HCEC 1CT (cell line): ENCODE measurements at places on chromosomes 16 and 17.

GRCh38 chr17:32852811-32853210, 24.1 kb downstream of the MYO1D start:
- DNase-seq, result no peak

- no peak for DNase-seq
These were observed 48.4 kb downstream of the SEC14L1 start for GRCh38 chr17:77189148-77189547.

DNA sequence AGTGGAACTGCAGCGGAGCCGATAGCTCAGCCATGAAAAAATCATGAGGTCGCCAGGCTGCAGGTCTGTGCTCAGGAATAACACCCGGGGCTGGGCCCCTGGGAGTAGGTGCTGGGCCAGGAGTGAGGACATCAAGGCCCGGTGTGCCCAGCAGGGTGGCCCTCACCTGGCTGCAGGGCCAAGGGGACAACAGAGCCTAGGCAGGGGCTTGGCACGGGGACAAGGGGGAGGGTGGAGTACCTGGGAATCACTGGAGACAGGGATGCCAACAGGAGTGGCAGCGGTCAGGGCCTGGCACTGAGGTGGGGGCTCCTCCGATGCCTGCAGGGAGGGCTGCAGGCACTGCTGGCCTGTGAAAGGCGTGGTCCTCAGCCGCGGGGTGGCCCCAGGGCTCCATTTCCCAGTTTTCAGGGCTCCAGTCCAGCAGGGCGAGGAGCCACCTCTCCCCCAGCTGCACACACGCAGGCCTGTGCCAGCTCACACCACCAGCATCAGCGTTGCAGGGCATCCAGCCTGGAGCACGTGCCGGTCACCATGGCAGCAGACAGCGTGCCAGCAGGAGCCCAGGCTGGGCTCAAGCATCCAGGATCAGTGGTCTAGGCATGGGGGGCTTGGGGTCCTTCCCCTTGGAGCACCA, 4.7 kb upstream of the FSCN2 start:
- DNase-seq, result no peak

- DNase-seq, result peak; percentile 24
These were observed 107.6 kb downstream of the SPECC1 start for GRCh38 chr17:20116683-20117309.

DNA sequence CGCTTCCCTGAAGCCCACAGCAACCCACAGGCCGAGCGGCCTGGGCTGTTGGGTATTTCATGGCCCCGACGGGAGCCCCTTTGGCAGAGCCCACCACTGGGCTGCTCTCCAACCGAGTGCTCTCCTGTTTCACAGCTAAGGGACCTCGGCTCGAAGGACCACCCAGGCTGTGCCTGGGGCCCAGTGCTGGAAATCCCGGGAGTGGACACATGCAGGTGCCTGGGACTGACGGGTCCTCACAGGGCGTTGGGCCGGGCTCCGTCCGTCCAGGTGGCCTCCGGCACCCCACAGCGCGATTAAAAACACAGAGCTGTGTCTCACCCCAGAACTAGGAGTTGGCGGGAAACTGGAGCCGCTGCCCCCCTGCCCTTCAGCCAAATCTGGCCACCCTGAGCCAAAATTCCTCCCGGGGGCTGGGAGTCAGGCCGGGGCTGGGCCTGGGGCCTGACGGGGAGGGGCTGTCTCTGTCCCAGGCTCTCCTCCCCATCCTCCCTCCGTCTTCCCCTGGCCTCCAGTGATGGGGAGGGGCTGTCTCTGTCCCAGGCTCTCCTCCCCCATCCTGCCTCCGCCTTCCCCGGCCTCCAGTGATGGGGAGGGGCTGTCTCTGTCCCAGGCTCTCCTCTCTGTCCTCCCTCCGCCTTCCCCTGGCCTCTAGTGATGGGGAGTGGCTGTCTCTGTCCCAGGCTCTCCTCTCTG, 14.1 kb downstream of the UTS2R start:
- DNase-seq, result no peak

DNA sequence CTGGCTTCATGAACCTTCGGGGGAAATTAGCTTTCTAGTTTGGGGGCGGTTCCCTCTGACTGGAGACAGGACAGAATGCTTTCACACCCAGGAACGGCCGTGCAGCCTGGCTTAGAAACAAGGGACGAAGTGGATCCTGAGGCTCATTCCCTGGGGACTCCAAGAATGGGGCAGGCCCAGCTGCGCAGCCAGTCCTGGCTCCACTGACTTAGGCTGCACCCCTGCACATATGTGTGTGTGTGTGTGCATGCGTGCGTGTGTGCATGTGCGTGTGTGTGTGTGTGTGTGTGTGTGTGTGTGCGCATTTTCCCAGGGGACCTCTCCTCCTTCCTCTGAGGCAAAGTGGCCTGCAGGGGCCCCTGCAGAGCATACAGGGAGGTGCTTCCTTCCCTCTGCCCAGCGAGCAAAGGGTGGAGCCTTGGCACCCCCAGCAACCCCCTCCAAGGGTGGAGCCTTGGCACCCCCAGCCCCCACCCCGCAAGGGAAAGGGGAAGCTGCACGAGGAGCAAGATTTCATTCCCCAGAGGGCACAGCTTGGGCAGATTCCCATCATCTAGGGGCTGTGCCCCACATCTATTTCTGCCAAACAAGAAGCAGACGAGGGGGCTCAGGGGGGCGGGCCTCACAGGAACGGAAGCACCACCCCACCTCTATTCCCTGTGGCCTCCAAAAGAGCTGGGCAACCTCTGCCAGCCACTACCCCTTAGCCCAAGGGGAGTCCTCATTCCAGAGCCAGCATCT, 97.6 kb upstream of the CBX4 start:
- DNase-seq, result no peak

DNA sequence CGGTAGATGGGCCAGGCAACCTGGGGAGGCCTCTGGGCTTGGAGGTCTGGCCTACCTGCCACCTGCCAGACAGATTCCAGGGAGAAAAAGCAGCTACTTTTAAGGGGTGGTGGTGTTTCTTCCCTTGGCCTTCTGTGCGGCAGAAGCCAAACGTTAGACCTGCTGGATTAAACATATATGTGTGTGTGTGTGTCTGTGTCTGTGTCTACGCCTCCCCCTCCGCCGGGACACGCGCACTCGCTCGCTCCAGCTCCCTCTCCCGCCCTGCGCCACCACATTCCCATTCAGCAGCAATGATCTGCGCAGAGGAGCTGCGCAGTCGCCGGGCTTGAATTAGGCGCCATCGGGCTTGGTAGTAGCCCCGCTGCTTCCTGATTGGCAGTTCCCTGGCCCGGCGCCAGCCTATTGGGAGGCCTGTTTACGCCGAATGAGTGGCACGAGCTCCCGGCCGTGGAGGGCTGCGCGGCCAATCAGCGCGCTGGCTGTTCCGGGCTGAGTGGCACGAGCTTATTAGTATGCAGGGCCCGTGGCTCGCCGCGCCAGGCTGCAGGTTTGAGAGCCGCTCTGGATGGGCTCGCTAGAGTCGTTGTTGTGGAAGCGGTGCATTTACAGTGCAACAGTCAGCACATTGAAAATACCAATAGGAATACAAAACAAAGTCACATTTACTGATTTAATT, at the start of gene BAHCC1:
BAHCC1 (plus strand) TSS at position 537 of the 679 bp plus-strand sequence. CDS start 4,283 bp downstream, outside the sequence.
- peak; percentile 100 for DNase-seq

DNA sequence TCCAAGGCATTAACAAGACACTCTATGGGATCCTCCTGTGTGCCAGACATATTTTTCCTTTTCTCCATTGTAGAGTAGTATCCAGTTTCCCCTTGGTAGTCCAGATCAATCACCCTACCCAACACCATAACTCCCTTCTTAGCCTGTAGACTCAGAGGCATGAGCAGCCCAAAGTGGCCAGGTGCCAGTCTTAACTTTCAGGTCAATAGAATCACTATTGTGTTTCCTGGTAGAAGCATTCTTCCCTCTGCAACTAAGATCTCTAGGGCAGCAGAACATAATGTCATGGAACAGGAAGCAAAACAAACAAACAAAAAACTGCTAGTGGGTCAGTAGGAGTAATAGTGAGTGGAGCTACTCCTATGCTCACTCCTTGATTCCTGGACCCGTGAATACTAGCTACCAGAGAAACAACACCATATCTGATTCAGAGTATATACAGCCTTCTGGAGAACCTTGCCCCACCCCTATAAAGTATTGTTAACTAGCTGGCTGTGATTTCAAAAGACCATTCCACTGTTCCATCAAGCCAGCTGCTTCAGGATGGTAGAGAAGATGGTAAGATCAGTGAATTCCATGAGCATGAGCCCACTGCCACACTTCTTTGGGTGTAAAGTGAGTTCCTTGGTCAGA, 11.2 kb upstream of the CLEC19A start:
- DNase-seq, result no peak

- peak; percentile 55 for DNase-seq
These were observed 752 bp downstream of the EXOSC6 start for GRCh38 chr16:70250748-70251628.
